Stimulated activated CD4-positive, alpha-beta T cell treated with anti-CD3 and anti-CD28 coated beads, Interleukin-12 subunit alpha, Interleukin-12 subunit beta, amount 100 ng/mL, for 48 hours (primary cell): ENCODE measurements at places on chromosomes 7 and 10.

DNA sequence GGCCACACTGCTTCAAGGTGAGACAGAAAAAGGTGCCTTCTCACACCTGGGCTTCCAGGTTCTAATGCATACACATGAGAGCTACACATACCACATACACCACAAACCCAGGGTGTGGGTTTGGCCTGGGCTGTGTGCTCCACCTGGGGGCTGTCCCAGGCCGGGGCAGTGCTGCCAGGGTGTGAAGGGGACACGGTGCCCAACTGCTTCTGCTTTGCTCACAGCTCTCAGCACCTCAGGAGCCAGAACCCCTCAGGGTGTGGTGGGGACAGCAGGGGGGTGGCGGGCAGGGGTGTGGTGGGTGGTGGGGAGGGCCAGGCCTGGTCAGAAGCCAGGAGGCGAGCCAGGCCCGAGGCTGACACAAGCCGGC is 51.1 kb downstream of the TMEM209 start:
- DNase-seq = no peak

- DNase-seq = peak; percentile 77
Observed at GRCh38 chr7:43669286-43670081, 59.8 kb downstream of the COA1 start.

GRCh38 chr7:150451097-150451793 is 815 bp downstream of the GIMAP8 start:
- no peak for DNase-seq

- DNase-seq = no peak
Observed at GRCh38 chr7:96320442-96320841, 1.5 kb downstream of the SLC25A13 start.

GRCh38 chr10:10490581-10490980 is 527.1 kb upstream of the CELF2 start:
- no peak for DNase-seq

DNA sequence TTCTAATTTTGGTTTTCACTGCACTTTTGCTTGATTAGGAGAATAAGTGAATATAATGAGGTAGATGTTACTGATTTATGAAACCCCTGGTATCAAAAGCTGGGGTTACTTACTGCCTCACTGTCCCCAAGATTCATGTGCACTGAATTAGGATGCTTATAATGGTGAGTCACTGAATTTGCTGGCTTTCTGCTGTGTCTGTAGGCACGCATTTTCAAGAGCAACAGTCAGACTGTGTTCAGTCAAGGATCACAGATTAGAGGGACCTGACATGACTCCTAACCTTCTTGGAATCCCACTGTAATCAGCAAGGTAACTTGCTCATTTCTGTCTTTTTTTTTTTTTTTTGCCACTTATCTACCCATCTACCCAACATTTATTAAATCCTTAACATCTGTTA is 59.7 kb downstream of the GPR85 start:
- no peak for DNase-seq

DNA sequence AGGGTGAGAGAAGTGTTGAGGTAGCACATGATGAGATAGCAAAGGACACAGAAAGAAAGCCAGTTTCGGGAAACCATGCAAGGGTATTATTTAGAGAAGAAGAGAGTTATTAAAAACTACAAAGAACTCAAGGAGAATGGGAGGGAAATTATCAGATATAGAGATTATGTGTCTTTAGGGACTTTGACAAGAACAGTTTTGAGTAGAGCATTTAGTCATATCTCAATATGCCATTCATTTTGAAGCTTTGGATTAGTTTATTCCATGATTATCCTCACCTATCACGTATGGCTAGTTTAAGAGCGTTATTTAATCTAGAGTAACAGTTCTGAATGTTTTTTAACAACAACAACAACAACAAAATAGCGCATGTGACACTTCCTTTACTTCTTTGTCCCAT is 409.4 kb downstream of the EXOC4 start:
- DNase-seq = no peak

DNA sequence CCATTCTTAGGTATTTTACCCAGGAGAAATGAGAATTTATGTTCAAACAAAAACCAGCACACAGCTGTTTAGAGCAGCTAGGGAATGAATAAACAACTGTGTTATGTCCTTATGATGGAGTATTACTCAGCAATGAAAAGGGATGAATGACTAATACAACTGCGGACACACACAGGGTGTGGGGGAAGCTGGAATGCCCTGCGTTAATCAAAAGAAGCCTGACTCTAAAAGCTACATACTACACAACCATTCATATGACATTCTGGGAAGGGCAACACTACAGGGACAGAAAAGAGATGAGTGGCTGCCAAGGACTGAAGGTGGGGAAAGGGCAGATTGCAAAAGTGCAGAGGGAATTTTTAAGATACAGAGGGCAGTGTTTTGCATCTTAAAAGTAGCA is 64.0 kb downstream of the DLG5 start:
- DNase-seq = no peak

DNA sequence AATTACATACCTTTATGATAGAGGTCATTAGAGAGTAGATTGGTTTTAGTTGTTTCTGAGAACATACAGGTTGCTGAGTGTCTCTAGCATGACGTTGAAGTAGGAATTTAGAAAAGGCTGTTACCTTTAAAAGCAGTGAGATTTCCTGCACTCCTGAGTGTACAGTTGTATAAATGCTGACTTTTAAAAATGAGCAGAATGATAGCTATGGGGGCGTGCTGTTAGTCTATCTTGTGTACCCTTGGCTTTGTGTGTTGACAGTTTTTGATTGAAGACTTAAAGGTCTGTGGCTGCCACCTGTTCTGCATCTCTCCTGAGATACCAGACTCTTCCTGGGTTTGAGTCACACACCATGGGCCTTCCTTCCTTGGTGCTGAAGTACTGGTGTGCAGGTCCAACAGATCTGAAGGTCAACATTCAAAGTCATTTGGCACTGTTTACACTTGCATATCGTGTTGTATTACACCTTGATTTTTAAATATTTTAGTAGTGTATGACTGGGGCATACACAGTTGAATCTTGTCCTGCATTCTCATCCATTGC is 23.8 kb downstream of the DNAJB6 start:
- DNase-seq = no peak
